Left ventricle myocardium inferior (tissue), 1 donor: ENCODE measurements at places on chromosomes 2 and 18.
A peak's percentile ranks its signal among the peaks of the same experiment; 100 is the strongest.

DNA sequence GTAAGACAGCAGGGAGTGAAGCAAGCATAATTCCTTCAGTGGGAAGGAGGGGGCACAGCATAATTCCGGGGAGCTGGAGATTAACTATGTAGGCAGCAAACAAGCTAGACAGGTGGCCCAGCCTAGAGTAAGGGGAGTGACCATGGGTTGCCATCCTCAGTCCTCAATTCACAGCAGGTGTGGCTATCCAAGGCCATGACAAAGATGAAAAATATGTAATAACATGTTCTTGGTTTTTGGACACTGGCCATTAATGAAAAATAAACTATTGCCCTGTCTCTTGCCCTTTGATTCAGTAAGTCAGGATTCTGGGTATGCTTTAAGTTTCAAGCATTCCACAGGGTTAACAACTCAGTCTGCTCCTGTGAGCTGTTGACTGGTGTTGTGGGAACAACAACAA is 65.0 kb downstream of the CYP1B1 start:
- DNase-seq = no peak

DNA sequence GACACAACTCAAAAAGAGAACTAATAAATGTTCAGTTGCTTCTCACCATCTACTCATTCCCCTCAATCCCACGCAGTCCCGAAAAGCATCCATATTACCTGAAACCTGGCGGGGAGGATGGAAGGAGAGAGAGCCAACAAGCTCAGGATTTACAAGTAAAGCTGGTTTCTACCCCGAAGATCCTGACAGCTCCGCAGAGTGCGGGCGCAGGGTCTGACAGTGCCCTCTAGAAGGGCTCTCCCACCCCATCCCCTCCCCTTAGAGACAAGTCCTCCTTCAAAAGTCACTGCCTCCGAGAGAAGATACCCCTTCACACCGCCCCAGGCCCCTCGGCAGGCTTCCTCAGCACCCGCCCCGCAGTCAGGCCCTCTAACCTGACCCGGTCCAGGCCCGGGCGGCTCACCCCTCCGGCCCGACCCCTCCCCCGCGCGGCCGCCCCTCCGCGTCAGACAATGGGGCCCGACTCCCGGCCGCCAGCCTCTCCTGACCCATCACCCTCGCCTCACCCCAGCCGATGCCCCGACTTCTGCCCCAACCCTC is 550 bp downstream of the RAB1A start:
- DNase-seq = peak; percentile 50

DNA sequence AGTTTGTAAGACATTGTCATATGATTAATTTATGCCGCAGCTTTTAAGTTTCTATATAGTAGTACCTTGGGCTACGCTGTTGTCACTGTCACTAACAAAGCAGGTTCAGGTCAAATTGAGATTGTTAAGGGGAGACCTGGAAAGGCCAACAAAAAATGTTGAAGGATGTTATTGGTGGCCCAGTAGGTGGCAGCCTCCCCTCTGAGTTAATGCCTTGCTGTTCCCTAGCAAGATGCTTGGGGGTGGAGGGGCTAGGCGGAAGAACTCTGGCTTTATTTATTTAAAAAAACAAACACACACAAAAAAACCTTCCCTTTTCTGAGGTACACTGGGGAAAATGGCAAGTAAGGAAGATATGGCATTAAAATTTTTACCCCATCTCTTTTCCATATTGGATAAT is 128.3 kb upstream of the ATP5MC3 start:
- no peak for DNase-seq

DNA sequence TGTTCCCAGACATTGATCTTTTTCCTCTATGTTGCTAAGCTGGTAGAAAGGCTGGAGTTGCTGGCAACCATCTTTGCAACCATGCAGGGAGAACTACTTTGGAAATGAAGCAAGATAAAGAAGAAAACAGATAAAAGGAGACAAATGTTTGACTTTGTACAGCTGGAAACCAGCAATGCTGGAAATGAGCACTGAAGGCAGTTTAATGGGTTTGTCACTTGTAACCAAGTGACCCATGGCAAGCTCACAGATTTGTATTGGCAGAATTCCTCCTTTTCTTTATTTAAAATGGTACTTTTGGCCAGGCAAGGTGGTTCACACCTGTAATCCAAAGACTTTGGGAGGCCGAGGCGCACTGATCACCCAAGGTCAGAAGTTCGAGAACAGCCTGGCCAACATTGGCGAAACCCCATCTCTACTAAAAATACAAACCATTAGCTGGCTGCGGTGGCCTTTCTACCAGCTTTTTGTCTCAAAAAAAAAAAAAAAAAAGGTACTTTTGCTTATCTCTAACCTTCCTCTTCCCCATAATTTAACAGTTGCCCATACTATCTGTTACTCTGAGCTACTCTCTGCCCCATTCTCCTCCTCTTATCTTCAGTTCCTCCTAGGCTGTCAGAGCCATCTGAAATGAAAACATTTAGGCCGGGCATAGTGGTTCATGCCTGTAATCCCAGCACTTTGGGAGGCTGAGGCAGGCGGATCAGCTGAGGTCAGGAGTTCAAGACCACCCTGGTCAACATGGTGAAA is 2.0 kb upstream of the BOLA3 start:
- DNase-seq = no peak

DNA sequence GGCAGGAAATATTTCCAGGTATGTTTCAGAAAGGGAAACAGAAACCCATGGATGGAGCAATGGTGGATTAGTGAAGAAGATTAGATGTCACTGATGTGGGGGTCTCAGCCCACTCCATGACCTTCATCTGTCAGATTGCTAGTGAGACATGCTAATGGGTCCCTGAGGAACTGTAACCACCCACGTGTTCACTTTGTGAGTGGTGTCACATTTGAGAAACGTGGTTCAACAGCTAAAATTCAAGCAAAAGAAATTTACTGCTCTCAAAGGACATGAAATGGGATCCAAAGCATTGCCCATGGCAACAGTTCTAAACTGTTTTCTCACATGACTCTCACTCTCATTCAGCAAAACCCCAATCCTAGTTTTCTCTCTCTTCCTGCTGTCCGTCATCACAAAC is 776.1 kb downstream of the ERBB4 start:
- no peak for DNase-seq

DNA sequence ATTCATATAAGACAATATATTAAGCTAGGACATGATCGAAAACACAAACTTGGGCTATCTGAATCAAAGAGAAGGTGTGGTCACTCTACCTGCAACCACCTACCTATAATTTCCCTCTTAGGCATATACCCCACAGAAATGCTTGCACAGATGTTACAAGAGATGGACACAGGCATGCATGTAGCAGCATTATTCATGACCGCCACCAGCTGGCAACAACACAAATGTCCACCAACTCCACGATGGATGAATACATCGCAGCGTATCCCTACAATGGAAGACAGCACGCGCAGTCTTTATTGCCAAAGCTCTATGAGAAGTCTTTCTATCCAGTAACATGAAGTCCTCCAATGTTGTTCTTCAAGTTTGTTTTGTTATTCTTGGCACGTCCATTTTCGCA is 90.8 kb downstream of the ARL4C start:
- no peak for DNase-seq

- peak; percentile 89 for DNase-seq
Measured at GRCh38 chr18:12308386-12309100, 502 bp downstream of the TUBB6 start.

GRCh38 chr2:222423632-222424275 is 589 bp upstream of the SGPP2 start:
- DNase-seq = no peak

GRCh38 chr2:73172963-73173362 is 29.4 kb upstream of the NOTO start:
- no peak for DNase-seq

- no peak for DNase-seq
Measured at GRCh38 chr2:209525834-209526281, 102.0 kb downstream of the MAP2 start.

DNA sequence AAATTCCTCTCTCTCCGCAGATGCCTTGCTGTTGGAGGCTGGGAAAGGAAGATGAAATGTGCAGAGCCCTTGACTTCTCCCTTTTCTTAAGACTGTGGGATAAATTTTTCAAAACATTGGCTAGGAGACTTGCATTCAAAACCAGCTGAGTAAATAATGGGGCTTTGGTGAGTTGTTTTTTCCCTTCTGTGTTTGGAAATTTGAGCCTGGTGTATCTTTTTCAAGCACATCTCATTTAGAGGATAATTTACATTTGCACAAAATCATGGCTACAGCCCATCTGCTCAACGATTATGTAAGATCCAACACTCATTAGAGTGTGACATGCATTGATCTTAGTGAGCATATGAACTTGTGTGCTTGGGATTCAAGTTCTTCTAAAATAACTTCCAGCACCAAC is 112.1 kb upstream of the ATP8B1 start:
- no peak for DNase-seq
